ENCODE measurements at places on chromosomes 5 and 9.

GRCh38 chr5:78699552-78700153, 51.1 kb upstream of the LHFPL2 start:
- DNase-seq, result no peak

- no peak for DNase-seq
Measured at GRCh38 chr5:13973724-13974123, 29.2 kb upstream of the DNAH5 start.

DNA sequence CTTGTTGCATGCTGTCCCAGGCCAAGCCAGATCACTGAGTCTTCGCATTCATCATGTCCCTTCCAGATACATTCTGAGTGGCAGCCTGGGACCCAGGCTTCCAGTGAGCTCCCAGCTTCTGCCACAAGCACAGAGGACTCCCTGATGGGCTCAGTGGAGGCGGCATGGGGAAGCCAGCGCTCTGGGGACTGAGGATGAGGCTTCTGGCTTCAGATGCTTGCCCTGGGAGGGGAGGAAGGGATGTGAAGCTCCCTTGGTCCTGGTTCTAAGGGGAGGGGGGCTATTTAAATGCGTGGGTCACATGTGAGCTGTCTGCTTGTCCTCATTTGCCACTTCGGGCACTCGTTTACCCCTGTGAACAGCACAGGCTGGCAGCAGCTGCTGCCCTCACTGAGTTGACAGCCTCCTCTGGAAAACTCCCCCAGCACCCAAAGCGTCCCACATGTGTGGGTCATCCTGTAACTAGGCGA, 174.0 kb downstream of the NR3C1 start:
- DNase-seq, result no peak

DNA sequence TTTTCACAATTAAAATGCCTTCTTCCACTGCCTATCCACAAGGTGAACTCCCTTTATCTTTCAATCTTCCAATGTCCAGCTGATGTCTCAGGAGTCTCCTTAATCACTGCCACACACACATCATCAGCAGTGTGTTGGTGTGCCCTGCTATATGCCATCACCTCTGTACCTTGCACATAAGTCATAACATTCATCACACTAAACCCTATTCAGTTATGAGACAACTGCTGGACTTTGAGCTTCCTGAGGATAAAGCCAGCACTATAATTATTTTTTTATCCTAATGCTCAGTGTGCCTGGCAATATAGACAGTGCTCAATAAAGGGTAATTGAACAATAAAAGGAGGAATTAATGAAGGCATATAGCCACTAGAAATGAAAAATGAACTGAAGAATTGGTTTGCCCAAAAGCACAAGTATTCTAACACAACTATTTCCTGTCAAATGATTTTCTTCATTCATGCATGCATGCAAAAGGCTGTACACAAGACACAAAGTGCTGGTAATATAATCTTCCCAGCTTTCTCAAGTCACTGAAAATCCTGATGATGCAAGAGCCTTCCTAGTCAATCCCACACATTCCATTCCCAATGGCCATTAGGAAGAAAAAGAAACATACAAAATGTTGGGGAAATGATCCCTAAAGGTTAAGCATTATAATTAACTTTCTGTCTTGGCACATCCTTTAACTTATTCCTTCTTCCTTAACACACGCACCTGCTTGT, 32.4 kb downstream of the LPAR1 start:
- no peak for DNase-seq

GRCh38 chr5:150612405-150612804, 28.1 kb upstream of the SYNPO start:
- no peak for DNase-seq

- DNase-seq, result peak; percentile 79
Measured at GRCh38 chr5:94691949-94692348, 73.5 kb downstream of the SLF1 start.

DNA sequence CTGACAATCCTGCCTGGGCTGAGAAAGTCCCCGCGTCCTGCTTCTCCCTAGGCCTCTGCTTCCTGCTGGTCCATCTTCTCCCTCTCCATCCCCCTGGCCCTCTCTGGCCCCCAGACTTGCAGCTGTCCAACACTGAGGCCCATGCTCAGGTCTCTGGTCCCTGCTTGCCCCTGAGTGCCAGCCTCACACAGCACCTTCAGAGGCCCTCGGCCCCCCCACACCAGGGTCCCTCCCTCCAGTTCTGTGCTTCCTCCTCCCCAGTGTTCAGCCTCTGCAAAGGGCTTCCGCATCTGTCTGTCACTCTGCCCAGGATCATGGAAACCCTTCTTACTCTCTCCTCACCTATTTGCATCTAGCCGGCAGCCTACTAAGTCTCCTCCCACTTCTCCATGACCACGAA, 62.4 kb upstream of the CTSL start:
- no peak for DNase-seq

DNA sequence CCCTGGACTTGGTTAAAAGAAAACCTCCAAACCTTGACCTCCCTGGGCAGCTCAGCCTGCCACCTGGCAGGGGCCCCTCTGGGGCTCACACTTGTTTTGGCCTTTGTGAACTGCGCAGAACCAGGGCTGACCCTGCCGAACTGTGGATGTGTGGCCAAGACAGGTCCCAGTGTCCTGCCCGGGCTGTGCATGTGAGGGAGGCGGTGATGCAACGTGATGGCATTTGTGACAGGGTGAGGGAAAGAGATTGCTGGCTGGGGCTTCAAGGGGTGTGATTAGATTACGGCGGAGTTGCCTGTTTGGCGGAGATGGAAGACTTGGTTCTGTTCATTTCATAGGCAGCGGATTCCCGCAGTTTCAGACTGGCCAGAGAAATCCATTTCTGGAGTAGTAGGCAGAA, 30.4 kb upstream of the NKX2-5 start:
- no peak for DNase-seq

GRCh38 chr5:138874771-138875551, at the start of gene LRRTM2:
Gene LRRTM2 (minus strand): TSS chr5:138875335. CDS start chr5:138874911, 424 bp downstream.
- no peak for DNase-seq

DNA sequence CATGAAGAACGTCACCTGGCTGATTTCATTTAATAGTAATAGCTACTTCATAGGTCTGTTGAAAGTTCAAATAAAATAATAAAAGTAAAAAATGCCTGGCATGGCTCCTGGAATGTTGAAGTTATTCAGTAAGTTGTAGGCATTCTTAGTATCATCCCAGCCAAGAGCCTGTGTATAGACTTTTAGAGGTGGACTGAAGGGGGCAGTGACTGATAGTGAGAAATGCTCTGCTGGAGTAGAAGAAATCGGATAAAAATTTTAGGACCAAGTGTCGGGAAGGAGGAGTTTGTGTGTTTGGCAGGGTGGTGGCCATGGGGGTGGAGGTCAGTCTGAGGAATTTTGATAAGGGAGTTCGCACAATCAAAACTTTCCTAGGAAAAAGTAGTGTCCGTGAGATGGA, 3.6 kb downstream of the ZFP2 start:
- no peak for DNase-seq

DNA sequence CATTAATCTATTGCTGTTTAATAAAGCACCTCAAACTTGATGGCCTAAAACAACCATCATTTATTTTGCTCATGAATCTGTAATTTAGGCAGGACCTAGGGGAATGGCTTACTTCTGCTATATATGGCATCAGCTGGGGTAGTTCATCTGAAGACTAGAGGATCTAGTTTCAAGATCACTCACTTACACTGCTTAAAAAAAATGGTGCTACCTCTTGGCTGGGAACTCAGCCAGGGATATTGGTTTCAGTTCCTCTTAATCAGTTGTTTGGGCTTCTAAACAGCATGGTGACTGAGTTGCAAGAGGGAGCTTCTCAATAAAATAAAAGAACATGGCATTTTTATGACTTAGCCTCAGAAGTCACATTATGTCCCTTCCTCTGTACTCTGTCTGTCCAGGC, 142.0 kb downstream of the FAM114A2 start:
- DNase-seq, result no peak

DNA sequence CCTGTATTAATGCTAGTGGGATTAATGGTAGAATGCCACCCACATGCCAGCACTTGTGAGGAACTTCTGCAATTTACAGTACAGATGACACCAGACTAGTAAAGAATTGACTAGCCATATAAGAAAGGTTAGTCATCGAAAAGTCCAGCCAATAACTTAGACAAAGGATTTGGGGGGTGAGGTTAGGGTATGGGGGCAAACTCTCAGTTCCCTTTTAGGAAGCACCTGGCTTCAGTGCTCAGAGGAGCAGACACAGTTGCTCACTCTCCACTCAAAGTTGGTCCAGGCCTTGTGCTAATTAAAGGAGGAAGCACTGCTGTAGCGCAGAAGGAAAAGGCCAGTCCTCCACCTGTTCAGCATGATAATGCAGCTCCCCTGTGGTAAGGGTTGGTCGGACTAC, 25.2 kb downstream of the TGFBR1 start:
- no peak for DNase-seq

GRCh38 chr9:75299324-75299723, 211.0 kb downstream of the OSTF1 start:
- DNase-seq, result no peak

Measured in COR-L47 (cell line).